ENCODE measurements at places on chromosomes 12 and 14.

DNA sequence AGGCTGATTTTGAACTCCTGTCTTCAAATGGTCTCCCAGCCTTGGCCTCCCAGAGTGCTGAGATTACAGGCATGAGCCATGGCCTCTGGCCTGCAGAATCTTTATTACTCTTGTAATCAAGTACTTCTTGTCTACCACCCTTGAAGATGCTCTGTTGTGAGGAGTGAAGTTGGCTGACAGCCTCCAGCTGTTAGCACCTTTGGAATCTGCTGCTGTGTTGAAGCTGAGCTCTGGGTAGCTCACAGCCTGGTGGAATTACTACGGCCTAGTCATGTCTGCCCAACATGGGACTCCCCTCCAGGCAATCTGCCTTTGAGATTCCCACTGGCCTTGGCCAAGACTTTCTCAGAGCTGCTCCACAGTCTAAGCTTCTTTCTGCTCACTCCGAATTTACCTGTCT is 5.8 kb upstream of the C12orf75 start:
- DNase-seq: no peak

DNA sequence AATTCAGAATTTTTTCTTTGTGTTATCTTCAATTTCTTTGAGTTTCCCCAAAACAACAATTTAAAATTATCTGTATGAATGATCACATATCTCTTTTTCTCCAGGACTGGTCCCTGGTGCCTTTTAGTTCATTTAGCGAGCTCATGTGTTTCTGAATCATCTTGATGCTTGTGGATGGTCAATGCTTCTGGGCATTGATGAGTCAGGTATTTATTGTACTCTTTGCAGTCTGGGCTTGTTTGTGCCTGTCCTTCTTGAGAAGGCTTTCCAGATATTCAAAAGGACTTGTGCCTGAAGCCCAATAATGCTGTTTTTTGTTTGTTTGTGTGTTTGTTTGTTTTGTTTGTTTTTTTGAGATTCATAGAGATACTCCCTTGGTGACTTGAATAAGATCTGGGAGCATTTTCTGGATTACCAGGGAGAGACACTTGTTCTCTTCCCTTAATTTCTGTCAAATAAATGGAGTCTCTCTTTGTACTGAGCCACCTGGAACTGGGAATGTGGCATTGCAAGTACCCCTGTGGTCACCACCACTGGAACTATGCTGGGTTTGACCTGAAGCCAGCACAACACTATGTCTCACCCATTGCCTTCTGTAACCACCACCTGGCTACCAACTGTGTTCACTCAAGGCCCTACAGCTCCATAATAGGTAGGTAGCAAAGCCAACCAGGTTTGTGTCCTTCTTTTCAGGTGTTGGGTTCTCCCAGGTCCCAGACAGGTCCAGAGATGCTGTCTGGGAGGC is 56.3 kb downstream of the SLC6A15 start:
- no peak for DNase-seq

DNA sequence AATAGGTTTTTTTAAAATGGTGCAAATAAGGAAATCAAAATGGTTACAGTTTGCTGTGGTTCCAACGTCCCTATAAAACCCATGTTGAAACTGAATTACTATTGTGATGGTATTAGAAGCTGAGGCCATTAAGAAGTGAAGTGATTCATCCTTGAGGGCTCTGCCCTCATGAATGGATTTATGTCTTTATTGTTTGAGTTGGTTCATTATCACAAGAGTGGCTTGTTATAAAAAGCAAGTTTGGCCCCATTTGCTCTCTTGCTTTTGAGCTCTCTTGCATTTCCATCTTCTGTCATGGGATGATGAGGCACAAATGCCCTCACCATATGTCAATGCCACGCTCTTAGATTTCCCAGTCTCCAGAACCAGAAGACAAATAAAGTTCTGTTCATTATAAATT is 62.3 kb downstream of the PRKD1 start:
- DNase-seq: no peak

DNA sequence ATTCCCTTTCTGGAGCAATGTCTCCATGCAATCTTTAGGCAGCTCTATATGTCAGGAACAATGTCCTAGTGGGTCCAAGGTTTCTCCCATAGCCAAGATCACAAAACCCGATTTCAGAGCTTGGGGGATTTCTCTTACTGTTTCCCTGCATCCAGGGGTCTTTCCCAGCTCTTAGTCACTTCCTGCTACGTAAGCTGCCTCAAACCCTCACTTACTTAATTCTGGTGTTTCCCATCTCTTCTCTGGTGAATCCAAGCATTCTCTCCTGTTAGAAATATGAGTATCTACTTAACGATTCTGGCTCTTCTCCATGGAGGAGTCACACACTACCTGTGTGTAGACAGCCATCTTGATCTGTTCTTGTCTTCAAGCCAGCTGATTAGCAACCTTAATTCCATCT is 80.0 kb downstream of the IFNG-AS1 start:
- no peak for DNase-seq

DNA sequence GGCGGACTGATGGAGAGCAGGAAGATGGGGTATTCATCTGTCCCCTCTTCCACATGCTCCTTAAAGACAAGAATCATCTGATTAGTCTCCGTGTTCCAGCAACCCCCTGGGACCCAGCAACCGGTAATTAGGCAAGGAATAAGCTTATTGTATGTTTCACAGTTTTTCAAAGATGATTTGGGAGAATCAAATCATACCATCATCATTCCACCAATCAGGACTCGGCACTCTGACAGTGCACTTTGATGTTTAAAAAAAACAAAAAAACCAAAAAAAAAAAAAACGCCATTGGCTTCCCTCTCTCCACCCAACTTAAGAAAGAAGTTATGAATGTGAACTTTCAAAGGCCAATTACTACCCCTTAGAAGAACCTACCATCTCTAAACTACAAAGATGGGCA is 1.3 kb upstream of the DYNC1H1 start:
- DNase-seq: no peak

DNA sequence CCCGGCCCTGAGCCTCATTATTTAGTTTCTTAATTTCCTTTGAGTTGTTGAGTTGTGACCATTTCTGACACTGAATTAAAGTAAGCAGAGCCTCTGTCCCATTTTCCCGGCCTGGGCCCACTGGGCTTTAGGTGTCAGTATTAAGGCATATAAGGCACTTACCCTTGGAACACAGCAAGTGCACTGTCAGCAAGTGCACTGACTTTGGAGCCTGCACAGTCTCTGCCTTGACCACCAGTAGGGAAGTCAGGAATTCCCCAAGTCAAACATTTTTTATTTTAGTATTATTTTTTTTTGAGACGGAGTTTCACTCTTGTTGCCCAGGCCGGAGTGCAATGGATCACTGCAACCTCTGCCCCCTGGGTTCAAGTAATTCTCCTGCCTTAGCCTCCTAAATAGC is 56.6 kb downstream of the MAX start:
- DNase-seq: no peak

GRCh38 chr12:89349814-89350213 is 2.5 kb downstream of the DUSP6 start:
- no peak for DNase-seq

GRCh38 chr12:25384893-25385248 is 134.1 kb upstream of the KRAS start:
- no peak for DNase-seq

GRCh38 chr12:7472060-7472459 is 28.1 kb upstream of the CD163L1 start:
- no peak for DNase-seq

DNA sequence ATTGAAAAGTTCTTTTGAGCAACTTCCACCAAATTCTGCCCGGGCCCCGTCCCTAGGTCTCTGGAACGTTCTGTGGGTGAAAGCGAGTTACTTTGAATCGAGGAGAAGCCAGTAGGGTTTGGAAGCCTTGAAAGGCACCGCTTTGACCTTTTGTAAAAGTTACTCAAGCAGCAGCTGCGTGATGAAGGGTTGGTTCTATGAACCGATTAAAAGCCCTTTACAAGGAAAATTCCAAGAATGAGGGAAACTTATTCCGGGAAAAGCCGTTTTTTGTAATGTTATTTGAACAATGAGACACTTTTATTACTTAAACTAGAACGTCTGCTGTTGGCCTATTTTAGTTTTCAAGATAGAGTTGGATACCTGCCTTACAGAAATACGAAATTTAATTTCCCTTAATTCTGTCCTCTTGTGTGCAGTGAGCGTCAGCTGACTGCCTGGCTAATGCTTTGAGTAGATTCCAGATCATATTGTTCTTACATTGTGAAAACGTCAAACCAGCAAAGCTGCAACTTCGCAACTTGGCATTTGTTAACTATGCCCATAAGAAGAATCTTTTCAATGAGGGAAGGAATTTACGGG is 906 bp downstream of the LARP4 start:
- no peak for DNase-seq

DNA sequence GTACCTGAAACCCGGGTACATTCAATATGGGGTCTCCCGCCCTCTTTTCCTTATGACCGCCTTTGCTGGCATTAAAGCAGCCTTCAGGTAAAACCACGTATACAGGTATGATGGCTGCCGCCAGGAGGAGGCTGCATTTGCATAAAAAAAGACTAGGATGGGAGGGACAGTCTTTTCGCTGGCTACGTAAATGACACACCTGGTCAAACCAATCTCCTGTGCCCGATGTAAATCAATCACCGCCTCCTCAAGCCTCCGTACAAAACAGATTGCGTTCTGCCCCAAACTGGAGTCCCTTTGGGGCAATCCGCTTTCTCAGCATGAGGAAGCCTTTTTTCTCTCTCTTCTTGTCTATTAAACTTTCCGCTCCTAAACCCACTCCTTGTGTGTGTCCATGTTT is 8.1 kb upstream of the ALDH1L2 start:
- DNase-seq: no peak

DNA sequence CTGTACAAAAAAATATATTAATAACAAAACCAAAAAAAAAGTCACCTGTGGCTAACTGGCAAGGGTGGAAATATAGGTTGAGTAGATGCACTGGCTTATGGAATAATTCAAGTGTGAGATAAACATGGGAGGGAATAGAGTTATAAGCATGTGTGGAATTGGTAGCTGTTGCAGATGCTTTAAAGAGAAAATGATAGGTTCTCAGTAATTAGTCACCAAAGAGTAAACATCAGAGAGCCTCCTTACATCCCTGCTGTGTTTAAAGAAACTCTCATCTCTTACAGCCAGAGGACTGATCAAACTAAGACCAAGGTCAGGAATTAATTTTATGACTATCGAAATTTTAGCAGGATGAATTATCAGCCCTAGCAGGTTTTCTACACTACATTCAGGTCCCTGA is 70.5 kb downstream of the EGLN3 start:
- no peak for DNase-seq

DNA sequence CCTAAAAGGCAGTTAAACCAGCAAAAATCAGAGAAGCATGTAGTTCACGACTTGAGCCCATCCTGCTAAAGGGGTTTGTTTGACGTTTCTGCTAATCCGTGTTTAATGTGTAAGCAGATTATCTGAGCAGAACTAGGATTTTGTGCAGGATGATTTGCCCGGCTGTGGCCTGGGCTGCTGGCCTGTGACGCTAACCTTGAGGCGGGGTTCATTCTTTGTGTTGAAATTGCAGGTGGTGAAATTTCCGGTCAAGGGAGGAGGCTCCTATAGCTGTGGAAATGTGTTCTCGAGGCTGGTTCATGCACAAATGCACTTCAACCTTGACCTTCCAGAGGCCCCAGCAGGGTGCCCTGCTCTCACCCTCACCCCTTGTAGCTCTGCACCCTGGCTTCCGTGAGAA is 63.7 kb downstream of the SLC24A4 start:
- DNase-seq: no peak

DNA sequence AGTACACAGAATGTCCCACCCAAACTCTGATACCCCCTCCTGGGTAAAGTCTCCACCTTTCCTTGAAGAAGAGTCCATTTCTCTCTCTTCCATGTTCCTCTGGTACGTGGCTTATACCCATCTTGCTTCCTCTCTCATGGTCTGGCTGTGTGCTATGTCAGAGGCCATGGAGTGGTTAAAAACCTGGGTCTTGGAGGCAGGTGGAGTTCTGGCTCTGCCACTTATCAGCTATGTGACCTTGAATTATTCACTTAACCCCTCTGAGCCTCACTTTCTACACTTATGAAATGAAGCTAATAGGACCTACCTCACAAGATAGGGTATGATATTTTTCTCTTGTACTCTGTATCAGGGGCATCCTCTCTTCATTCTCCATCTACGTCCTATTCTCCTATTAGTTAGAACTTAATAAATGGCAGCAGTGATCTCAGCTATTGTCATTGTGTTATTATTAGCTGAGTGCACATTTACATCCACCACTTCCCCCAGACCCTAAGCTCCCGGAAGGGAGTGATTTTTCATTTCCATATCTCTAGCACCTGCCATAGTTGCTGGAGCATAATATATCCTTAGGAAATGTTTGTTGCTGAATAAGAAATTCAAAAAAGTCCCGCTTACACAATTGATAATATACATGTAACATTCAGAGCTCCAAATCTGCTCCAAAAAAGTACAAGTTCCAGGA is 59.8 kb upstream of the NOS1 start:
- no peak for DNase-seq

DNA sequence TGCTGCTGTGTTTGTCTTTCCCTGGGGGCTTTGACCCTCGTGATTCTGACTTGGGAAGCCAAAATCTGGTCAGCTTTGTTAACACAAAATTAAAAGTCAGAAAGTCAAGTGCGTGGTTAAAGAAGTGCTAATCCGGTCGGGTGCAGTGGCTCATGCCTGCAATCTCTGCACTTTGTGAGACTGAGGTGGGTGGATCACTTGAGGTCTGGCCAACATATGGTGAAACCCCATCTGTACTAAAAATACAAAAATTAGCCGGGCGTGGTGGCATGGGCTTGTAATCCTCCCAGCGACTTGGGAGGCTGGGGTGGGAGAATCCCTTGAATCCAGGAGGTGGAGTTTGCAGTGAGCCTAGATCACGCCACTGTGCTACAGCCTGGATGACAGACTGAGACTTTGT is 844.6 kb downstream of the VRK1 start:
- DNase-seq: no peak

GRCh38 chr12:67937822-67938221 is 51.4 kb upstream of the IFNG-AS1 start:
- no peak for DNase-seq

- no peak for DNase-seq
Measured at GRCh38 chr12:27305673-27306456, 26.8 kb upstream of the BMAL2 start.

GRCh38 chr14:99549684-99550083 is 54.3 kb downstream of the CCDC85C start:
- no peak for DNase-seq

- DNase-seq: no peak
Measured at GRCh38 chr12:86104087-86104486, 152.1 kb downstream of the MGAT4C start.

- no peak for DNase-seq
Measured at GRCh38 chr12:68414988-68415387, 82.8 kb upstream of the MDM1 start.

DNA sequence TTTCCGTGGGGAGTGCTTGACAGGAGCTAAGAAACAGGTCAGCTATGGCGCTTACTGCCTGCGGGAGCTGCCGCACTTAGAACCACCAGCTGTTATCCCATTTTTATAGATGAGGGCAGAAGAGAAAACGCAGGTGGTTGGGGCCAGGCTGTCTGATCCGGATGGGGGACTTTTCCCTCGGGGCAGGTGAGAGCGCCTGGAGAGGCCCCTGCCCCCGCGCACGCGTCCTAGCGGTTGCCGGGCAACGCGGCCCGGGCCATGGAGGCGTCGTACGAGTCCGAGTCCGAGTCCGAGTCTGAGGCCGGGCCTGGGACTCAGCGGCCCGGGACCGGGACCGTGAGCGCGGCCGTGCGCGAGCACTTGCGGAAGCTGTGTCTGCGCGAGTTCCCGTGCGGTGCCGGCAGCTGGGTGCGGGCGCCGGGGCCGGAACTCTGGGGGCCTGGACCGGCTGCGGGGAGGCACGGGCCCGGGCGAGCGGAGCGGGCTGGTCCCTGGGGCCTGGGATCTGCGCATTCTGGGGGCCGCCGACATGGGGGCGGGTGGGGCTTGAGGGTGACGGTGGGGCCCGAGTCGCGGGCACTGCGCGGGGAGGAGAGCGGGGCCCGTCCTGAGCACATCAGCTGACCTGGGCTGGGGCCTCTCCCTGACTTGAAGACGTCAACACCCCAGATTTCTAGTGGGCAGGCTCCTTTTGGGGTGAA is at the start of gene LRRC43:
LRRC43 (plus strand) TSS at position 237 of the 701 bp plus-strand sequence; CDS start at position 259, 22 bp downstream.
- no peak for DNase-seq

Data from T1000 (cell line).